ENCODE measurements at places on chromosomes 2 and 18.

DNA sequence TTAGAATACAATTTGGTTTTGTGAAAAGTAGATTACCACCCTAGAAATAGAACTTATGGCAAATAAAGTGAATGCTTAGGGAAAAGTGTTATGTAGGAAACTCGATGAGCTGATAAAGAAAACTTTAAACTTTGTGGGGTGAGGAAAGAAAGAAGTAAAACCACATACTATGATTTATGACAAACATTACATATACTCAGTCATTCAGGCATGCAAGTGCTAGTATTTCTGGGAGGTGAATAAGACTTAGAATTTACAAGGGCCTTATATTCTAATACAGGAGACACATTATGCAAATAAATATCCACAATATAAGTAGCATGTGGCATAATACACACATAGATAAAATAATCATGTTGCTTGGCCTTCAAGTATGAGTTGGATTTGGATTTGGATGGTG is 618.1 kb downstream of the XIRP2 start:
- H3K27ac ChIP-seq = no peak overlapping the region
- no peaks in the 10 kb centered on the region for H3K4me1 ChIP-seq
- H3K36me3 ChIP-seq = no peaks in the 10 kb centered on the region

DNA sequence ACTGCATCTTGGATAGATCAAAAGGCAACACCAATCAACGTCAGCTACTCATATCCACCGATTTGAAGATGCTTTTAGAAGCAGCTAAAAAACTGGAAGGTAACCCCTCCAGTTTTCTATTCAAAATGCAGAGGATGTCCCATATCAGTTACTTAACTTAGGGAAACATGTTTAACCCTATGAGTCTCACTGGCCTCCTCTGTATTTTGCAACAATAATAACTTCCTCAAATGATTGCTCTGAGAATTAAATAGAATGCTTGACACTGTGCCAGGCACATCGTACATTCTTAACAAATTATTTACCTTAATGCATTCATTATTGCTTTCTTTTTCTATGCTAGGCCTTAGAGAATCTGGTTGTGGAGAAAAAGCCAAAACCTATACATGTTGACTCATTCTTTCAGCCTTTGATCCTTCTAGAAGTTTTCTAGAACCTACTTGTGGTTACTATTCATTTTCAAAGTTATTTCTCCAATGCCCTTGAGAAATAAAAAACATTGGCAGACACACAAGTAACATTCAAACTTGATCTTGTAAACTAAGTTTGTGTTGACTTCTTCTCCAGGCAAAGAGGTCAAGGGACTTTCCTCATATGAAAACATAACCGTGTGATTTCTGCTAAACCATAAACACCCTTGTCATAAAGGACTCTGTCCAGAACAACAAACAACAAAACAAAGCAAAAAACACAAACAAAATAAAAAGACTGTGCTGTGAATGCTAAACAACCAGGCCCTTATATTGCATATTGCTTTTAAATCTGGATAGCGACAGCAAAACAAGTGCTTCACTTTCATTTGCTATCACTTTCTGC is 4.6 kb downstream of the DOCK10 start:
- DNase-seq = no peak
- H3K27me3 ChIP-seq = no peaks in the 10 kb centered on the region
- peak overlapping the region; percentile 71 for H3K27ac ChIP-seq
- H3K4me1 ChIP-seq = peaks cover 69% of the 10 kb centered on the region
- H3K36me3 ChIP-seq = peaks cover 63% of the 10 kb centered on the region

GRCh38 chr2:33342171-33342570 is 134.3 kb upstream of the RASGRP3 start:
- H3K27me3 ChIP-seq = peaks cover 13% of the 10 kb centered on the region
- no peak overlapping the region for H3K4me3 ChIP-seq
- H3K27ac ChIP-seq = no peak overlapping the region
- no peak for DNase-seq
- H3K36me3 ChIP-seq = no peaks in the 10 kb centered on the region

- peaks cover 6% of the 10 kb centered on the region for H3K4me1 ChIP-seq
- H3K4me3 ChIP-seq = no peak overlapping the region
- no peak overlapping the region for H3K27ac ChIP-seq
- no peaks in the 10 kb centered on the region for H3K27me3 ChIP-seq
Observed at GRCh38 chr2:135299658-135300244, 231.3 kb downstream of the ZRANB3 start.

- H3K27me3 ChIP-seq = peaks cover 22% of the 10 kb centered on the region
- no peaks in the 10 kb centered on the region for H3K36me3 ChIP-seq
- H3K4me1 ChIP-seq = no peaks in the 10 kb centered on the region
- DNase-seq = no peak
- no peak overlapping the region for H3K4me3 ChIP-seq
- H3K27ac ChIP-seq = no peak overlapping the region
Observed at GRCh38 chr2:236665572-236666118, 96.0 kb downstream of the ACKR3 start.

- H3K4me3 ChIP-seq = no peak overlapping the region
- peak; percentile 54 for DNase-seq
- H3K27me3 ChIP-seq = peaks cover 2% of the 10 kb centered on the region
- H3K27ac ChIP-seq = no peak overlapping the region
- H3K4me1 ChIP-seq = peaks cover 23% of the 10 kb centered on the region
Observed at GRCh38 chr2:234881413-234882241, 70.2 kb upstream of the SH3BP4 start.

GRCh38 chr2:44107086-44107740 is 61.5 kb upstream of the PPM1B start:
- DNase-seq = no peak
- no peak overlapping the region for H3K4me3 ChIP-seq
- H3K4me1 ChIP-seq = peaks cover 21% of the 10 kb centered on the region
- H3K27me3 ChIP-seq = peaks cover 2% of the 10 kb centered on the region
- H3K36me3 ChIP-seq = no peaks in the 10 kb centered on the region

GRCh38 chr2:44372246-44372645 is 10.5 kb downstream of the CAMKMT start:
- H3K27me3 ChIP-seq = no peaks in the 10 kb centered on the region
- H3K27ac ChIP-seq = no peak overlapping the region
- H3K36me3 ChIP-seq = peaks cover 10% of the 10 kb centered on the region
- H3K4me3 ChIP-seq = no peak overlapping the region
- peaks cover 6% of the 10 kb centered on the region for H3K4me1 ChIP-seq
- no peak for DNase-seq

DNA sequence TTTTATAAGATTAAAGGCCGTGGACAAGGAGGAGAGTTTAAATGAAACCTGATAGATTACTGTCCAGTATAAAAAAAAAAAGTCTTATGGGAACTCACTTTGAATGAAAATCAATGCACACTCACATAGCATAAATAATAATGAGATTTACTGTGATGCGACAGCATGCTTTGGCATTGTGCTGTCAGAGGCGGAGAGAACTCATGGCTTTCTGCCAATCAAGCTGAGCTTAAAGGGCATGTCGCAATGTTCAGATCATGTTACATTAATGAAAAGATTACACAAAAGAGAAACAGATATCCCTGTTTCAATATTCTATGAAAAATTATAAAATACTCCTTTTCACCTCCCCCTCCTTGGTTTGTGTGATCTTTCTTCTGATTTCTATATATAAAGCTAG is 310.8 kb downstream of the ERBB4 start:
- no peak overlapping the region for H3K27ac ChIP-seq
- no peak overlapping the region for H3K4me3 ChIP-seq
- no peaks in the 10 kb centered on the region for H3K4me1 ChIP-seq
- no peaks in the 10 kb centered on the region for H3K27me3 ChIP-seq
- H3K36me3 ChIP-seq = no peaks in the 10 kb centered on the region

GRCh38 chr2:98438190-98439133 is 6.2 kb upstream of the INPP4A start:
- H3K27me3 ChIP-seq = no peaks in the 10 kb centered on the region
- H3K36me3 ChIP-seq = peaks cover 21% of the 10 kb centered on the region
- H3K4me3 ChIP-seq = peak overlapping the region; percentile 53

GRCh38 chr2:76415821-76416220 is 705.1 kb upstream of the GCFC2 start:
- DNase-seq = no peak
- H3K36me3 ChIP-seq = no peaks in the 10 kb centered on the region
- no peak overlapping the region for H3K27ac ChIP-seq
- H3K4me3 ChIP-seq = no peak overlapping the region
- no peaks in the 10 kb centered on the region for H3K4me1 ChIP-seq

DNA sequence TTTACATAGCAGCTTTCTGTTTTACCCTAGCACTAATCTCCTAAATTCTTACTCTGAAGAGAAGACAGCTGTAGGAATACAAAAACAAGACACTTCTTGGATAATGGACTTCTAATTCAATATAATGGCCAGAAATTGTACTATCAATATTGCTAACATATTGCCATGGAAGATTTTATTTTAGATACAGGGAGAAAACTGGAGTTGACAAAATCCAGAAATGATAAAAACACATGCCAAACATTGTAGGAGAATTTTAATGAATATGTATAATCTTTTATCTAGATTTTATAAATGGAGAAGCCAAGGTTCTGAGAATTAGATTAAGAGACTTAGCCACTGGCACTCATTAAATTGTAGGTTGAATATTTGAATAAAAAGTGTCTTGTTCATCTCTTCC is 1838.8 kb upstream of the LRRTM1 start:
- H3K4me1 ChIP-seq = no peaks in the 10 kb centered on the region
- no peak for DNase-seq
- no peaks in the 10 kb centered on the region for H3K36me3 ChIP-seq
- H3K4me3 ChIP-seq = no peak overlapping the region
- no peaks in the 10 kb centered on the region for H3K27me3 ChIP-seq

DNA sequence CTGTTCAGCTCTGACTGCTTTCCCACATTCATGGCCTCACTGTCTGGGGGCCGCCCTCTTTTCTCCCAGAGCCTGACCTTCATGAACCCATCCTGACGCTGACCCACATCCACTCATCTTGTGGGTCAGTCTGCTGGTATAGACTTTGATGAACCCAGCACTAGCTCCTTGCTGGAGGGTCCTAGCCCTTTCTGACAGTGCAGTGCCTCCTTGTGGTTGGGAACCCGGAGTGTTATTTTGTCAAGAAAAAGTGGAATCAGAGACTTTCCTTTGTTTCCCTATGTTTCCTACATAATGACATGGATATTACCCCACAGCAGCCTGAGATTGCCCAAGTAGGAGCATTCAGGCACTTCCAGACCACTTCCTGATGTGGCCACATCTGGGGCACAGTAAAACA is 19.3 kb upstream of the OSR1 start:
- H3K36me3 ChIP-seq = no peaks in the 10 kb centered on the region
- no peak for DNase-seq
- H3K4me1 ChIP-seq = no peaks in the 10 kb centered on the region
- H3K4me3 ChIP-seq = no peak overlapping the region
- no peak overlapping the region for H3K27ac ChIP-seq
- peaks cover 24% of the 10 kb centered on the region for H3K27me3 ChIP-seq

GRCh38 chr18:77067291-77068061 is 65.1 kb downstream of the MBP start:
- H3K36me3 ChIP-seq = peaks cover 80% of the 10 kb centered on the region
- H3K4me3 ChIP-seq = peak overlapping the region; percentile 53

- H3K27ac ChIP-seq = no peak overlapping the region
- no peaks in the 10 kb centered on the region for H3K27me3 ChIP-seq
- H3K36me3 ChIP-seq = no peaks in the 10 kb centered on the region
- H3K4me1 ChIP-seq = no peaks in the 10 kb centered on the region
- no peak overlapping the region for H3K4me3 ChIP-seq
Observed at GRCh38 chr18:32919799-32920198, 147.0 kb upstream of the KLHL14 start.

DNA sequence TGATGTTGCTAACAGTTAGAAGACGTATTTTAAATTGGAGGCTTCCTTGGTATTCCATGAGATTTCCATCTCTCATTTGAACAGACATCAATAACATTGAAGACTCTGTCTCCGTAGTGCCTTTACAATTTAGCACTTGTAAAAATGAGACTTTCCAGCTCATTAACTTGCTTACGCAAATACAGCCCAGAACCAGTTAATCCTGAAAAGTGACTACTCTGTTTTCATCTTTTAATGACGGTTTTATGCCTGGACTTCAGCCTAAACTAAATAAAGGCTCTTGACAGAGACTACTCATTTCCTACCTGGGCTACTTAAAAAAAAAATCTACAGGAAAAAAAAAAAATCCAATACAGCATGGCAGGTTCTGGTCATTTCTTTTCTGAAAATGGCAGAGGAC is 148.6 kb downstream of the LRATD1 start:
- no peak overlapping the region for H3K4me3 ChIP-seq
- DNase-seq = no peak
- H3K27ac ChIP-seq = no peak overlapping the region

- H3K4me1 ChIP-seq = no peaks in the 10 kb centered on the region
- DNase-seq = no peak
- no peaks in the 10 kb centered on the region for H3K36me3 ChIP-seq
- no peak overlapping the region for H3K27ac ChIP-seq
- H3K27me3 ChIP-seq = no peaks in the 10 kb centered on the region
- H3K4me3 ChIP-seq = no peak overlapping the region
Observed at GRCh38 chr2:212109217-212109616, 429.4 kb downstream of the ERBB4 start.

GRCh38 chr2:42977270-42978174 is 185.1 kb upstream of the HAAO start:
- H3K27ac ChIP-seq = no peak overlapping the region
- no peak overlapping the region for H3K4me3 ChIP-seq
- H3K27me3 ChIP-seq = peaks cover 2% of the 10 kb centered on the region
- no peak for DNase-seq

DNA sequence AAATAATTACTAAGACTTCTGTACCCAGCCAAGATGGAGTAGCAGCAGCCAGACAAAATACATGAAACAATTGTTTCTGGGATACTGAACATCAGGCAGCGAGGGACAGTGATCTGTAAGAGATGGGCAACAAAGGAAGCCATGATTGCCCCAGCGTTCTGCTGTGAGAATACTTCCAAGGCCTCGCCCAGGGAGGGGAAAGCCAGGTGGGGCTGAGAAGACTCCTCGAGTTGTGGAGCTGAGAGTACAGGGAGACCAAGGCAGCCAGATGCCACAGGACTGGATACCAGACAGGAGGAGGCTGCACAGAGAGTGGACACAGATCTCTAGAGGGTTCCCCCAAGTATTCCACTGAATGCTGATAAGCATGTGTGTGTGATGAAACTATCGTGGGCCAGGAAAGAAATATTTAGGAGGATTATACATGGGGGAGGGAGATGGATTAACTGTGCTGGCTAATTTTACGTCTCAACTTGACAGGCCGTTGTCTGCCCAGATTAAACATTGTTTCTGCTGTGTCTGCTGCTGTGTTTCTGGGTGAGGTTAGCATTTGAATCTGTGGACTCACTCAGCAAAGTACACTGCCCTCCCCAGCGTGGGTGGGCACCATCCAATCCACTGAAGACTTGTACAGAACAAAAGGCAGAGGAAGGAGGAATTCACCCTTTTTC is 10.2 kb upstream of the LIMS2 start:
- H3K27ac ChIP-seq = no peak overlapping the region
- H3K4me3 ChIP-seq = no peak overlapping the region
- peaks cover 22% of the 10 kb centered on the region for H3K27me3 ChIP-seq
- H3K4me1 ChIP-seq = no peaks in the 10 kb centered on the region
- DNase-seq = no peak

DNA sequence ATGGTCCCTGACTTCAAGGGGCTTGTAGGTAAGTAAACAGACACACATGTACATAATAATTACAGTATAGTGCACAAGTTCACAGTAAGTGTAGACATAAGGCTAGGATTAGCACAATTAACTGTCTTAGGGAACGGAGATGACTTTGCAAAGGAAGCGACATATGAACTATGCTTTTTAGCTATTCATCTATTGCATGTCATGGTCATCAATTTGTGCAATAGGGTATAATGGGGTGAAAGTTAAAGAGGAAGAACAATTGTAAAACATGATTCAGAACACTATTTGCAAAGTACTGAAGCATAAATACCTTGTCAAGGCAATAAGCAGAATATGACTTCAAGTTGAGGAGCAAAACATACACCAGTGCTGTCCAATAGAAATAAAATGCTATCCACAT is 112.3 kb upstream of the SLC8A1 start:
- H3K4me3 ChIP-seq = no peak overlapping the region
- H3K27ac ChIP-seq = no peak overlapping the region
- H3K27me3 ChIP-seq = no peaks in the 10 kb centered on the region
- H3K36me3 ChIP-seq = no peaks in the 10 kb centered on the region
- no peak for DNase-seq
